ENCODE measurements at places on chromosomes 13 and 19.

GRCh38 chr13:98150832-98151479, 8.1 kb downstream of the FARP1 start:
- DNase-seq = no peak

DNA sequence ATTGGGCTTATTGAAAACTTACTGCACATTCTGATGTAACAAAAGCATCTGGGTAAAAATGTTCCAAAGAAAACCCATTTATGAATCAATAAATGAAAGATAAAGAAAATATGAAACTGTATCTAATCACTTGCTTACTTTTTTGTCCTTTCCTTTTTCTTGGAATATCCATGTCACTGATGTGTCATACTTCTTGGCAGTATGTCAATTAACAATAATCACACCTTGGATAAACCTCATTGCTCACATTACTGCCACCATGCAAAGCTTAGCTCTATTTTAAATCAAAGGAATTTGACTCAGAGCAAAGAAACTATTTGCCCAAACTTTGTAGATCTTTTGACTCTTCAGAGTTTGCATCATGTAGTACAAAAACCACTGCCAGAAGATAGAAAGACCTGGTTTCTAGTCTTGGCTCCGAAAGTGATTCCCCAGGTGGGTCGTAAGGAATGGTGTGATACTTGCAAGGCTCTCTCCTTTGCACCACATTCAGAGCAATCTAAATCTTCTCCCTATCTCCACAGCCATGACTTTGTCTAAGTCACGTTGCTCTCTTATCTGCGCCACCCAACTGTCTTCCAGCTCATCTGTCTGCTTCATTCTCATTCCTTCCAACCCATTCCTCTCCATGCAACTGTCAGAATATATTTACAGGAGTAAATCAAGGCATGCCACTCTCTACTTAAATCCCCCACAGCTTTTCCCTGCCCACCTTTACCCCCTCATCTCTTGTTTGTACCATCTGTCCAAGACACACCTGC, 311.9 kb downstream of the COG6 start:
- no peak for DNase-seq

DNA sequence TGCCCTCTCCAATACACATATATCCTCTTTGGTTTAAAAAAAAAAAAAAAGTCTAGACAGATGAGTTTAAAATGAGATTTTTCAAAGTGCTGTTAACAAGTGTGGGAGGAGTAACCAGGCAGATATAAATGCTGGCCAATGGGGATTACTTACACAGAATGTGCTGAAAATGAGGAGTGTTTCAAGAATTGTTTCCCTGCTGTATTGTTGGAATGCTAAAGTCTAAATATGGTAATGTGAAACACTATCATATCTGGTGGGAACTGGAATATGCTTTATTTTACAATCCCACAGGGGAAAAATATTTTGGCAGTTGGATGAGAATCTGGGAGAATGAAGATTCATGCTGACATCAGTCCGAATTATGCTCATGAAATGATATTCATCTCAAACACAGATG, 250.7 kb downstream of the DCT start:
- DNase-seq = no peak

GRCh38 chr13:77574096-77574495, 38.6 kb downstream of the SCEL start:
- no peak for DNase-seq

DNA sequence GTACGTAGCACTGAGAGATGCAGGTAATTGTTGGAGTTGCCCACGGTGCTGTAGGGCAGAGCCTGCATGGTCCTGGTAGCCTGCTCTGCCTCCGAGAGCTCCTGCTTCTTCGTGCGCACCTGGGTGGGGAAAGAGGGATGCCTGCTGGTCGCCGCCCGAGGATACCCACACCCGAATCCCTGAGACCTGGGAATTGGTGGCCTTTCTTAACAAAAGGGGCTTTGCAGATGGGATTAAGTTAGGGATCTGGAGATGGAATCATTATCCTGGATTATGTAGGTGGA, 9.4 kb downstream of the C3 start:
- no peak for DNase-seq

DNA sequence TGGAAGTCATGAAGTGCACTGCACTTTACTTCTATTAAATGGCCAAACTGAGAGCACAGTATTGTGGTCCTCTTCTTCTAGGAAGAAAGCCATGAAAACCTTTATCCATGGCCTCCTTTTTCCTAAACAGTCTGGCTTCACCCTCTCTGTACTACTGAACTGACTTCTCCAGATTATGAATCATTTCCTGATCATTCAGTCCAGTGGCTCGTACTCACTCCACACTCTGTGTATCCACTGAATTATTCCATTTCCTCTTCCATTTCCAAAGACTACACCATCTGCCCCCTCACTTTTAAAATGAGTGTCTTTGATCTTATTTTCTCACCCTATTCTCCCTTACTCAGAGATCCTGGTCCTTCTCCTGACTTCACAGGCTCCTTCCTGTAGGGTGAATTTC, 29.7 kb upstream of the FREM2 start:
- DNase-seq = no peak

- DNase-seq = no peak
Measured at GRCh38 chr13:49629947-49630346, 1.6 kb downstream of the ARL11 start.

DNA sequence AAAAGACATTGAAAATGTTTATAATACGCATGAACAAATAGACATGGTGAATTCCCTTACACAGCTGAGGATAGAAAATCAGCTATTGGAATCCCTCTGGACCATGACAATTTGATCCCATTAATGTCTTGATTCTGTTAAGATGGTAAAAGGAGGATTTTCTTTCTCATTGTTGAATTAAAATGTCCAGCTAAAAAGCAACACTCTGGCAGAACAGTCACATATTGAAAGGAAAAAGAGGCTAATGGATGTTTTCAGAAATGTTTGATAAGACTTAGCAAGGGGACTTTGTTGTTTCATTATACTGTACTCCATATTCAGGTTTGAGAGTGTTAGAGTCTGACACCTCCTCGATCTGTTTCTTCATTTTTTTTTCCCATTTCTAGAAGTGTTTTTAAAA, 296.0 kb downstream of the OLFM4 start:
- no peak for DNase-seq

DNA sequence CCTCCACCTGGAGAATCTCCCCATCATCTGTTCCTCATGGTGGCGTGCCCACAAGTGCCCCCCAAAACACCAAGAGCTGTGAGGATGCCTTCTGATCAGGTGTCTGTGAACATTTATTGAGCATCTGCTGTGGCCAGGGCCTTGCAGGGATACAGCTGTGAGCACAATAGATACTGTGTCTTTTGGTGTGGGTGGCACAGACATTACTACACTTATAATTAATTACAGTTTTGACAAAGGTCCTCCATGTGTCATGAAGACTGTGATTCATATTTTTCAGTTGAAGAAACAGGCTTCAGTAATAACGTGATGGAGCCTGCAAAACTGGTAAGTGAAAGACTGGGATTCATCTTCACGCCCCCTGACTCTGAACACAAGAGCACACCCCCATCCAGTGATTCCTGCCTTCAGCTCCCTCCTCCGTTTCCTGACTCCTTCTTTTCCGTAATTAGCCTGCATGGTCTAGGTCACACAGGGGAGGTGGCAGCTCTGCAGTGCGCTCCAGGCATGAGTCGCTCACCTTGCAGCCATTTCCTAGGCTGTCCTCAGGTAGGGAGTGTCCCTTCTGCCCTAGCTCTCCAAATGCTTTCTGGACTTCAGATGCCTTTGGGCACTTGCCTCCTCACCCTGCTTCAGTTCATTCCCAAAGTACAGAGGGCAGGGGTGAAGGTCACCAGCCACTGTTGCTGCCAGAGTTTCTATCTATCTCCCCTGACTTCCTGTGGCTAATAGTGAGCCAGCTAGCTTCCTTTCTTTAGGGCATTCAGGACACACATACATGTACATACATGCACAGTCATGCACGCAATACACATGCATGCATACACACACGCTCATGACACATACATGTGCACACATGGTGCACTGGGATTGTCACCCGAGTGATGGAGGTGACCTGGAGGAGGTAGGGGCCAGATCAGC, 66.5 kb downstream of the SIAH3 start:
- DNase-seq = no peak

DNA sequence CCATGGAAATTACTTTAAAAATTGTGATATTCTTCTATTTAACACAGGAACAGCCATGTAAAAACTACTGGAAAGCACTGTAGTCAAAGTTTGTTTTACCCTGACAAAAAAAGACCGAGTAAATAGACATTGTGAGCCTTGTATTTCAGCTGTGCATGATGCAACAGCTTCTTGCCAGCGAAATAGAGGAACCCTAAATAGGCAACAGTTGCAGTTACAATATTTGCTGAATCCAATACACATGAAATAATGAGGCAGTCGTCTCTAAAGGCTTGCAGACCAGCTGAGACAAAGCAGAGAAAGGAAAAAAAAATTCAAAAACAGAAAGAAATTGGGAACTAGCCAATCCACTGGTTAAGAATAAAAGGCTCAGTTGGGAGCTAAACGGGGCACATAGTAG, 1001.1 kb downstream of the OLFM4 start:
- no peak for DNase-seq

DNA sequence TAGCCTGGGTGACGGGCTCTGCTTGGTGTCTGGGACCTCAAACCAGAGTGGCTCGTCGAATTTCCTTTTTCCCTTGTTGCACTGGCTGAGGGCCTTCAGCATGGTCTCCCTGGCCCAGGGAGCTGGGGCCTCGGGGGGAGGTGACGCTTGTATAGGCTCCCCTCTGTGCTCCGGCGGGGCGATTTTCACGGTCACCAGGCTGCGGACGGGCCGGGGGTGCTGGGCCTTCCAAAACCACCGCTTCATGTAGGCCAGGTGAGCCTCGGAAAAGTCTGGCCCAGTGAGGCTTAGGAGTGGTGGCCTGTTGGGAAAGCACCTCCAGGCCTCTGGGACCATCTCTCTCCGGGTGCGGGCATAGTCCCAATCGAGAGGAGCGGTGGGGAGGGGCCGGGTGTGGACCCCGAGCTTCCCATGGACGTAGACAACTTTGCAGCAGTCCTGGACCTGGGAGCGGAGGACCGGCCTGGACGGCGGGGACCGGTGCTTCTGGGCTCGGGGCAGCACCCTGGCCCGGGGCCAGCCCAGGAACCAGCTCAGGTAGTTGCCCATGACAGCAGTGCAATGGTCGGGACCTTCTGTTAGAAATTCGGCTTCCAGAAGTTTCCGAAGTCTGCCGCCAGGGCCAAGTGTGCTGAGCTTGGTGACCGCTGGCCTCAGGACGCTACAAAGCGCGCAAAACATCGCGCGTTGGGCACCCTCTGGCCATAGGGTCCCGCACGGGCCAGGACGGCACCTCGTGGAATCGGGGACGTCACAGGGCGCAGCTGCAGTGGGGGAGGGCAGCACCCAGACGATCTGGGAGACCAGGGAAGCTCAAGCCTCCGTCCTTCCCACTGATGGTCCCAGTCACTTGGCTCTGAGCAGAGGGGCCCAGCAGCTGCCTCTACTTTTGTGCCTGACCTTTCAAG, 41.6 kb upstream of the MTUS2 start:
- DNase-seq = no peak

GRCh38 chr19:16361254-16361653, 36.6 kb downstream of the KLF2 start:
- no peak for DNase-seq

GRCh38 chr19:47270408-47270807, 4.3 kb upstream of the INAFM1 start:
- DNase-seq = no peak

DNA sequence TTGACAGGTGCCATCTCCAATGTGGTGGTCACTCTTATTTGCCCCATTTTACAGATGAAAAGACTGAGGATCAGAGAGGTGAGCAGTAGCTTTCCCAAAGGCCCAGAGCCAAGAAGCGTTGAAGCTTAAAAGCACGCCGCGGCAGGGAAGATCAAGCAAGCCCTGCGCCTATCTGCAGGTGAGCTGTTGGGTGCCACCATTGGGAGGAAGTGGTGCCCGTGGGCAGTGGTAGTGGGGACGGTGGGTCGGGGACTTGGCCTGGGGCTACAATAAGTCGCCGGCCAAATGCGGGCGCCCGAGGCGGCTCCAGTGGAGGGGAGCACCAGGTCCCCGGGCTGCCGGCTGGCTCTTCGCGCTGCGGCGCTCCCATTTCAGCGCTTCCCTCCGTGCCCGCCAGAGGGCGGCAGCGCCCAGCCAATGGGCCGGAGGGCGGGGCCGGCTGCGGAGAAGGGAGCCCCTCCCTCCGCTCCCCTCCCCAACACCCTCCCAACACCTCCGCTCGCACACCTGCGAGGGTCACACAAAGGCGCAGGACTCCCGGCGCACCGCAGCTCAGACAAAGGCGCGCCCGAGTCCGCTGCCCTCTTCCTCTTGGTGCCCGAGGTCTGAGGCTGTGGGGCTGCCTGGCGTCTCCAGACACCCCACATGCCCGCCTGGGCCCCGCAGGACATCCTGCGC, 744 bp upstream of the POU2F2 start:
- DNase-seq = peak; percentile 83

GRCh38 chr19:45123440-45123850, 30.5 kb downstream of the PPP1R37 start:
- DNase-seq = no peak

DNA sequence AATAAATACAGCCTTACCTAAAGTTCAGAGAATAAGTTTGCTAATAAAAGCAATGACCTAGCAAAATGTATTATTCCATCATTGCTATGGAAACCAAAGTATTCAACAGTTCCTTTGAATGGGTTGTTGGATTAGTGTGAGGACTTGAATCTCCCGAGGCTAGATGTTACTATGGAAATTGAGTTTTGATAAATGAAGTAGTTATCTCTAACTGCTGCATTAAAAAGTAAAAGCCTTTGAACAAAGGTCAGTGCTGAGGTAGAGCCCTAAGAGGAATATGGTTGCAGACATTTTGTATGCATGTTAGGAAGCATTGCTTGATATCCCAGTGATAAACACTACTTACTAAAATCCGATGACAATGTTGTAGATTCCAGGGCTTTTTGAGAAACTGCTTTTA, 6.2 kb downstream of the KLF5 start:
- no peak for DNase-seq

DNA sequence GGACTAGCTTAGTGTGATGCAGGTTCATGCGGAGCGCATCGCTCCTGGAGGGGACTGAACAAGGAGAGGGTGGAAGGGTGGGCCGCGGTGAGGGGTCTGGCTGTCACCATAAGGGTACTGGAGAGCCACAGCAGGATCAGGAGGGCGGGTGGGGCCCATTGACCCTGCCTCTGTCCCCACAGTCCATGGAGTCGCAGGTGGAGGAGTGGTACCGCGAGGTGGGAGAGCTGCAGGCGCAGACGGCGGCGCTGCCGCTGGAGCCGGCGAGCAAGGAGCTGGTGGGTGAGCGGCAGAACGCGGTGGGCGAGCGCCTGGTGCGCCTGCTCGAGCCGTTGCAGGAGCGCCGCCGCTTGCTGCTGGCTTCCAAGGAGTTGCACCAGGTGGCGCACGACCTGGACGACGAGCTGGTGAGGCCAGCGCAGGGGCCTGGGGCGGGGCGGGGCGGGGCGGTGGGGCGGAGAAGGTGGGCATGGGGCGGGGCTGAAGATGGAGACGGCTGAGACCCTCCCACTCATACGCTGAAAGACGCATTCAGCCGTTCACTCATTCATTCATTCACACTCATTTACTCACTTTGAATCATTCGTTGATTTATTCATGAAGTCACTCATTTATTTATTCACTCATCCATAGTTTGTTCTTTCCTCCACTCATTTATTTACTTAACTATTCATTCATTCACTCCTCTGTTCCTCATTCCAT, 27.5 kb upstream of the SHKBP1 start:
- peak; percentile 60 for DNase-seq

- no peak for DNase-seq
Measured at GRCh38 chr19:15869873-15870272, 28.0 kb downstream of the CYP4F2 start.

- DNase-seq = no peak
Measured at GRCh38 chr19:39154629-39155100, 29.1 kb downstream of the PAK4 start.

GRCh38 chr19:6481541-6482342, at the start of gene DENND1C:
Gene DENND1C (minus strand): TSS chr19:6481787. CDS start chr19:6481695, 92 bp downstream.
- DNase-seq = peak; percentile 79

All from CD4-positive, alpha-beta T cell treated with Interferon gamma for 1 hour (primary cell).